Stimulated activated CD4-positive, alpha-beta T cell treated with anti-CD3 and anti-CD28 coated beads, TNF-alpha, amount 100 ng/mL, for 1 hour (primary cell): ENCODE measurements at places on chromosomes 3 and 15.

GRCh38 chr3:159971311-159971710, 17.3 kb upstream of the IL12A start:
- no peak for DNase-seq

DNA sequence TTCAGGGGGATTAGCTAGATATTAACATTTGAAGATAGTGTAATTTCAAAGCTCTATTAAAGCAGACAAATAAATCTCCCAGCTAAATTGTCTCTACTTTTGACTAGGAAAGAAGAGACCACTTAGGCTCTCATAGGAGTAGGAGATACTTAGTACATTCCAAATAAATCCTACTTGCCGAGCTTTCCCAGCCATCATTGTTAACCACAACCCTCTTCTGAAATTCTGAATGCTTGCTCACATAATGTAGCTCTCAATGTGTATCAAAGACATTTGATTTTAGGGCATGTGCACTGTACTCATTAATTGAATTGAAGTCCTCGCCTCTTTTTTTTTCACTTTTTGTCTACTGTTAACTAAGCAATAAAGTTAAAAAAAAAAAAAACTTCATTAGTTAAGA, 598.2 kb upstream of the ADAMTS9 start:
- DNase-seq: no peak

DNA sequence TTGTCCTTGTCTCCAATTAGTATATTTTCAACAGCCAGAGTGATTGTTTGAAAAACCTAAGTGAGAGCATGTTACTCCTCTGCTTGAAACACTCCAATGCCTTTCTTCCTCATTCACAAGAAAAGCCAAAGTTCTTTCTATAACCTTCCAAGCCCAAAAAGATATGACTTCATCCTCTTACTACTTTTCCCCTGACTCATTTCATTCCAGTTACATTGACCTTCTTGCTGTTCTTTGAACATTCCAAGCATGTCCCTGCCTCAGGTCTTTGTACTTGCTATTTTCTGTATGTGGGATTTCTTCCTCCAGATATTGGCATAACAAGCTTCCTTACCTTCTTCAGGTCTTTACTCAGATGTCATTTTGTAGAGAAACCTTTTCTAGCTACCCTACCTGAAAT, 28.3 kb downstream of the EHHADH start:
- no peak for DNase-seq

- no peak for DNase-seq
Measured at GRCh38 chr3:167653155-167653554, 587 bp downstream of the WDR49 start.

GRCh38 chr15:57377478-57377847, 1.2 kb downstream of the CGNL1 start:
- no peak for DNase-seq

GRCh38 chr3:77014226-77014625, 25.7 kb upstream of the ROBO2 start:
- no peak for DNase-seq
